ENCODE measurements at places on chromosomes 1 and 21.

- DNase-seq, result no peak
These were observed 2.4 kb downstream of the TMEM201 start for GRCh38 chr1:9590945-9591668.

- DNase-seq, result no peak
These were observed 101.0 kb upstream of the GUCA2B start for GRCh38 chr1:42052072-42052699.

DNA sequence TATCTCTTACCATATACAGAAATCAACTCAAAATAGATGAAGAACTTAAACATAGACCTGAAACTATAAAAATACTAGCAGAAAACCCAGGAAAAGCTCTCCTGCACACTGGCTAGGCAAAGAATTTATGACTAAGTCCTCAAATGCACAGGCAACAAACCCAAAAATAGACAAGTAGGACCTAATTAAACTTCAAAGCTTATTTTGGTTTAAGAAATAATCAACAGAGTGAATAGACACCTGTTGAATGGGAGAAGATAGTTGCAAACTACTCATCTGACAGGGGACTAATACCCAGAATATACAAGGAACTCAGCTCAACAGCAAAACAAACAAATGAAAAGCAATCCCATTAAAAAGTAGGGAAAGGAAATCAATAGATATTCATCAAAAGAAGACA lies 40.7 kb downstream of the WARS2 start:
- DNase-seq, result no peak

GRCh38 chr1:94949681-94950661 lies 23.1 kb upstream of the CNN3 start:
- no peak for DNase-seq

DNA sequence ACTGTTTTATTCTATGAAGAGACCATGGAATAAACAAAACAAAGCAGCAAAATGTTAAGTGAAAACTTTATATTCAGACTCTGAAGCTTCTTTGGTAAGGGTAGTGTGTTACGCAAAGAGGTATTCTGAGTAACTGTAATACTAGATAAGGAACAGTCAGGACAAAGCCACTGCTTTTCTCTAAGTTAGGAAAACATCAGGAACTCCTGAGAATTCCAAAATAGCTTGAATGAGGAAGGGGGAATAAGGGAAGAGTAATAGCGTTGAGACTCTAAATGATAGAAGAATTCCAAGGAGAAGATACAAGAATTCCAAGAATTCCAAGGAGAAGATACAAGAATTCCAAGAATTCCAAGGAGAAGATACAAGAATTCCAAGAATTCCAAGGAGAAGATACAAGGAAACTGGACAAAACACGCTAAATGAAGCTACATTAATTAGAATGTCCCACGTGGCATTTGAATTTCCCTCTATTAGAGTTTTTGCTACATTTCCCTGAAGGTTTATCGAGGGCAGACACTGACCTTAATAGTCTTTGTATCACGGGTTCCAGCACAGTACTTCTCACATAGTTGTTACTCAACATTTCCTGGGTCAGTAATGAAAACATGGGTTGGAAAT lies 71.5 kb downstream of the SMYD3 start:
- no peak for DNase-seq

- DNase-seq, result no peak
These were observed 101.8 kb downstream of the NFIA start for GRCh38 chr1:61184040-61184713.

- no peak for DNase-seq
These were observed 10.2 kb upstream of the CDC7 start for GRCh38 chr1:91490501-91490900.

GRCh38 chr1:206030191-206030590 lies 6.5 kb upstream of the CTSE start:
- no peak for DNase-seq

GRCh38 chr1:219088778-219089557 lies 84.7 kb upstream of the LYPLAL1 start:
- DNase-seq, result no peak

DNA sequence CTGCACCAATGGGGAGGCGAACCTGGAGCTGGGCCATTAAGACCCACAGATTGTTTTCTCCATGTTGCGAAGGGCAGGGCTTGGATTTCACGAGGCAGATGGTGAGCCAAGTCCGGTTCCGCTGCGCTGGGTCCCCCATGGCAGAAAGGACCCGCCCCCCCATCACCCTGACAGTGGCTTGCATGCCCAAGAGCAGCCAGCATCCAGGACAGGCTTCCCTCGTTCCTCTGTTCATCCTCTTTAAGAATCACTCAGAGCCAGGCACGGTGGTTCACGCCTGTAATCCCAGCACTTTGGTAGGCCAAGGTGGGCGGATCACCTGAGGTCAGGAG lies 15.8 kb upstream of the NPHP4 start:
- no peak for DNase-seq

Measured in vagina (tissue), 2 donors.